ENCODE measurements at places on chromosomes 13 and 19.

GRCh38 chr13:28805193-28805819 is 14.8 kb upstream of the MTUS2 start:
- DNase-seq: no peak

DNA sequence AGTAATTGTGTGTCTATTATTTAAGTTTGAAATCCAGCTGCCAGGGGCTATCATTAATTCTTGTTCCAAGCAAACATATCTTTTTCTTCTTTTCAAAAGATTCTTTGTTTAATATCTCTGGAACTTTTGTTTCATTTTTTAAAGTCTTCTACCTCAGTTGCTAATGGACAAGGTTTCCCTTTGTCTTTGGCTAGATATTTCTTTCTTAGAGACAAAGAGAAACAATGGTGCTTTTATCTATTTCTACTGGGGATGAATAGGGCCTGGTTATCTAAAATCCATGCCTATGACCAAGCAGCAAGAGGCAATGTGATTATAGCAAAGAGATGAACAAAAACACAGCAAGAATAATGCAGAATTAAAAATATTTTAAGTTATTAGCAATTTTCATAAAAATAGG is 661.3 kb upstream of the KLF12 start:
- DNase-seq: no peak

DNA sequence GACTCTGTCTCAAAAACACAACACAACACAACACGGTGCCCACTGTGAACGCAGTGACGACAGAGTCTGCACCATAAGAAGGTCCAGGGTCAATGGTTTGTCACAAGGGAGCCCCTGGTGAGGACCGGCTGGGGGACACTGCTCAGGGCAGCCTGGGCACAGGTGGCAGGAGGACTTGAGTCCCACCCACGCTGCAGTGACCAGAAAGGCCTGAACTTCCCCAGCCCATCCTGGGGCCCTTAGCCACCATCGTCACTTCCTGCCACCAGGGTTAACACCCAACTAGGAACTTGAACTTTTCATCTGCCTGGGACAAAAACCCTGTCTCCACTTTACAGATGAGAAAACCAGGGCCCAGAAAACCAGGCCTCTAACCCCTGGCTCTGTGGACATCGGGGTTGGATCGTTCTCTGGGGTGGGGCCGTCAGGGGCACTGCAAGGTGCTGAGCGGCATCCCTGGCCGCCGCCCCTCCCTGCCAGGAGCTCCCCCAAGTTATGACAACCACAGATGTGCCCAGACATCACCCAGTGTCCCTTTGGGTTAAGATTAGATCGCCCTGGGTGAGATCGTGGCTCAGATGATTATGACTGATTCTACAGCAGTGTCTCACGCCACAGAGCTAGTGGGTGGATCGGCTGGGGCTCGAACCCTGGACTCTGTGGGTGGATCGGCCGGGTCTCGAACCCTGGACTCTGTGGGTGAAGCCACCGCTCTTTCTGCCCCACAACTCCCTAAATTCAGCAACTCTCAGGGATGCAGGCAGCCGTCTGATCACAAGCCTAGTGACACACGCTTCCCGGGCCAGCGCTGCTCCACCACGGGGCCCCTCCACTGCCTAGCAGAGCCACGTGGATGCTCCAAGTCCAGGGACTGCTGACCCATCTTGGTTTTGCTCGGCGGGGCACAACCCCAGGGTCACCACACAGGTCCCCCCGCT is 14.0 kb downstream of the MOB3A start:
- no peak for DNase-seq

DNA sequence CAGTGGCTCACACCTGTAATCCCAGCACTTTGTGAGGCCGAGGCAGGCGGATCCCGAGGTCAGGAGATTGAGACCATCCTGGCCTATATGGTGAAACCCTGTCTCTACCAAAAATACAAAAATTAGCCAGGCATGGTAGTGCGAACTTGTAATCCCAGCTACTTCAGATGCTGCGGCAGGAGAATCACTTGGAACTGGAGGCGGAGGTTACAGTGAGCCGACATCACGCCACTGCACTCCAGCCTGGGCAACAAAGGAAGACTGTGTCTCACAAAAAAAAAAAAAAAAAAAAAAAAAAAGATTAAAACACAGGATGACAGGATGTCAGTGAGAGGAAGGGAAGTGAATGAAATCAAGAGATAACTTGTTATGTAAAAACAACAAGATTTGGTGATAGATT is 1158.5 kb downstream of the PCDH9 start:
- no peak for DNase-seq

DNA sequence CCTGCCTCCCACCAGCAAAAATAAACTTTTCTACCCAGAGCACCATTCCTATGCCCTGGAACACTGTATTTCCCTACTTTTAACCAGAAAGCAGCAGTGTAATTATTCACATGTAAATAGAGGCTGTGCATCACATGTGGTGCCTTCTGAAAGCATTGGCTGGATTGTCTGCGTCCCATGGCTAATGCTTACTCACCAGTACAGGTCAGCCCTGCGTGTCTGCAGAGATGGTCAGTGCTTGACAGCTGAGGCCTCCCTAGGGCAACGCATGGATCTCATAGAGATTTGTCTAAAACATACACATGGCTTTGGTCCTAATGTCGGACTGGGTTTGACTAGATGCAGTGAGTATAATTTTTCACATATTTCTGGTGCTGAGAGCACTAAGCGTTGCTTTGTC is 64.2 kb downstream of the DPY19L3 start:
- no peak for DNase-seq

- peak; percentile 4 for DNase-seq
Observed at GRCh38 chr19:58328999-58329398, 2.2 kb downstream of the ZSCAN22 start.

- no peak for DNase-seq
Observed at GRCh38 chr13:58437427-58437826, 805.9 kb downstream of the PCDH17 start.

GRCh38 chr19:55370305-55370988 is at the start of gene IL11:
Gene IL11, minus strand, starts transcription at chr19:55370463. Its CDS starts 153 bp downstream, at chr19:55370310.
- no peak for DNase-seq

DNA sequence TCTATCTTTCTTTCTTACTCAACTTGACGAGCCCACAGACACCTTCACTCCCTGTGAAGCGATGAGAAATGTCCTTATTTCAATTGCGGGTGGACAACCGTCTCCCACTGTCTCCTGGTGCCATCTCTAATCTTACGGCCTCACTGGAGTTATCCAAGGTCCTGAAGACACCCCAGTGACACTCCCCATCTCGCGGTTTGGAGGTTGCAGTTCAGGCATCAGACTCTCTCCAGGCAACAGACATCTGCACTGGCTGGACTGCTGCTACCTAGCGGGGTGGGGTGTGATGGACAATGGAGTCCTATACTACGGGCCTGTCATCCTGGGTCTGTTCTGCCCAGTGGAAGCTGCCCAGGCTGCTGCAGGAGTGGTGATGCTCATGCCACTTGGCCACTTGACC is 18.3 kb upstream of the IRS2 start:
- DNase-seq: no peak

- DNase-seq: no peak
Observed at GRCh38 chr13:77514336-77514726, 21.2 kb upstream of the SCEL start.

DNA sequence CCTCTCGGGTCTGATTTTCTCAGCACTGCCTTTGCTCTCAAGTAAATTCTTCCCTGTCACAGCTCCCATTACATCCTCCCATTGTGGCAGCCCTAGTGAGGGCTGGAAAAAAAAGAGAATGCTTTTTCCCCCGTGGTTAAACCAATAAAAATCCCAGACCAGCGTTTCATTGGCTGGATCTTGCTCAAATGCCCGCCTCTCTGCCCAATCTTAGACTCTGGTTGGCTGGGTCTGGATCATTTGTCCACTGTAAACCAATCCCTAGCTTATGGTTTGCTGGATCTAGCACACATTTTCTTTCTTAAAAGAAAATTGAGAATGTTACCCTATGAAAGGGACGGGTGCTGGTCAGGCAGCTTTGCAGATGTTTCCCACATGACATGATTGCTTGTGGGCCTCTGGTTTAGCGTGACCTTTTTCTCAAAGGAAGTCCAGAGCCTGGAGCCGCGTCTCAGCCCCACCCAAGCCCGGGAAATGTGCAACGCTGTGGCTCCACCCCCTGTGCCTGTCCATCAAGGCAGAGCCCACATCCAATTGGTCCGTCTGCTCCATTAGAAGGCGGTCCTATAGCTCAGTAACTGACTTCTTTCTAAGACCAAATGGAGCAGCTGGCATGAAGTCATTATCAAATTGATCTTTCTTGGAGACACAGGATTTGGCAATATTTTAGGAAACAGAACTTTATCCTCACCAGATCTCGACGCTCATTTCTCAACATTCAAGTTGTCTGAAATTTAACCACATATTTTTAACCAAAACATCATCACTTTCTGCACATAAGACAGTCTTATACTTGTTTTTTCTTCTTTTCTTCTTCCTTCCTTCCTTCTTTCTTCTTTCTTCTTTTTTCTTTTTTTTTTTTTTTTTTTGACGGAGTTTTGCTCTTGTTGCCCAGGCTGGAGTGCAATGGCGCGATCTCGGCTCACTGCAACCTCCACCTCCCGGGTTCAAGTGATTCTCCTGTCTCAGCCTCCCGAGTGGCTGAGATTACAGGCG is 2.6 kb upstream of the MCEMP1 start:
- peak; percentile 15 for DNase-seq

DNA sequence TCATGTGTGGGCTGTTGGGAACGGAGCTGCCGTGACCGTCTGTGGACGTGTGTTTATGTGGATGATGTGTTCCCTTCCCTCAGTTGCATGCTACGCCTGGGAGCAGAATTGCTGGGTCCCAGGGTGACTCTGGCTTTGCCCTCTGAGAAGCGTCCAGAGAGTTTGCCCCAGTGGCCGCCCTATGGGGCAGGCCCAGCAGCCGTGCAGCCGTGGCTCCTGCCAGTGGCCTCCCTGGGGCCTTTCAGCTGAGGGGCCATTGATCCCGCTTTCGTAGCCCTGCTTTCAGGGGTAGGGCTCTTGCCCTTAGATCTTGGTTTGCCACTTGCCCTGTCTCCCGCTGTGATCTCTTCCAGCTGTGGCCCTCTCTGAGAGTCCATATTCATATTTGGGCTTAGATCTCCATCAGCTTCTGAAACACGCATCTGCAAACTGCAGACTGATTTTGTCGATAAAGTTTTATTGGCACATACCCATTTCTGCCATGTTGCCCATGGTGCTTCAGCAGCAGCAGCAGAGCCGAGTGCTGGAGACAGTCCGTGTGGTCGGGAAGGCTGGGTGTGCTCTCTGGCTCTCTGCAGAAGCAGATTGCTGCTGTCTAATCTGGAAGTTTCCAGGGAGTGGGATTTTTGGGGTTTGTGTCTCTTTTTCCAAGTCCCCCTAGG is 17.6 kb downstream of the GNA11 start:
- DNase-seq: no peak

DNA sequence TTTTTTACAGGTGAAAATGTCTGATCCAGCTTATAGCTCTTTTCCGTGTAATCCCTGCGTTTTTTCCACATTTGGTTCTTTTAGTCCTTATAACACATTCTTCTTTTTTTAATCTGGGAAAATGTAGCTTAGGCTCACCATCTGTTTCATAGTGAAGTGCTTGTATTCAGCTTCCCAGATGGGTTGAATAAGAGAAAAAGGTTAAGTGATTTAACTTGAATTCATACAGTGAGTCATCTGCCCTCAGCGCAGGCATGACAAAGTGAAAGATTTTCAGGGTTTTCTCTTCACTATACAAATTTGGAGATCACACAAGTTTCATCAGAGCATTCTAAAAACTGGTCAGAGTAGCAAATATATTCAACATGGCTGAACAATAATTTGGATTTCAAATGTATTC is 224.8 kb downstream of the SPRY2 start:
- no peak for DNase-seq

GRCh38 chr19:4345342-4346019 is 2.1 kb downstream of the MPND start:
- no peak for DNase-seq

- DNase-seq: no peak
Observed at GRCh38 chr13:110265682-110266430, 41.1 kb downstream of the COL4A1 start.

DNA sequence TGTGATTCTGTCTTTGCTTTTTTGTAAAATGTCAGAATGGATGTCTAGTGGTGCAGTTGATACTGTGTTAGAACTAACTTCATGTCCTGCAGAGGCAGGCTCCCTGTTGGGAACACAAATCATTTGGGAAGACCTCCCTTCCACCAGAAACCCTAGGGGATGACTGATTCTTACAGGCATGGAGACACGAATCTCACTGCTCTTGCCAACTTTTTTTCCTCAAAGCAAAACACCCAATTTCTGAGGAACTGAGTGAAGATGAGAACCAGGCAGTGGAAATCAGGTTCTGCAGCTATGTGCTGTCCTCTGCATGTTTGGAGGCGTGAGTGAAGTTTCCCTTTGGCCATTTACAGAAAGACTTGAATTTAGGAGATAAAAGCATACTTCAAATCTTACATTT is 87.5 kb upstream of the CSNK1A1L start:
- DNase-seq: no peak

DNA sequence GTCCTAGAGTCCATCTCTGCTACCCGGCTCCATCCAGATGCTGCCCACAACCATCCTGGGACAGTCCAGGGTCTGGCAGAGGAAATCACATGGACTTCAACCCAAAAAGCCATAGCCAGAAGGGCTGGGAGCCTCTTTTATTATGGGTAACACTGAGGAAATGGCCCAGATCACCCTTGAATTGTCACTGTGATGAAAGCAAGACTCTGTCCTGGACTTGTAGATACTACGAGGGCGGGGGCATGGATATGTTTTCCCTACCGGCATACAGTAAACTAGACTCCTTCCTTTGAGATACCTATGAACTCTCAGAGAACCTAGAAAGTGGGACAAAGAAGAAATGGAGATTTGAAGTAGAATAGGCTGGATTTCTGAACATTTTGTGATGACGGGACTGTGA is 110.3 kb downstream of the LACC1 start:
- DNase-seq: no peak

GRCh38 chr19:34475026-34475974 is 6.3 kb upstream of the WTIP start:
- DNase-seq: no peak

DNA sequence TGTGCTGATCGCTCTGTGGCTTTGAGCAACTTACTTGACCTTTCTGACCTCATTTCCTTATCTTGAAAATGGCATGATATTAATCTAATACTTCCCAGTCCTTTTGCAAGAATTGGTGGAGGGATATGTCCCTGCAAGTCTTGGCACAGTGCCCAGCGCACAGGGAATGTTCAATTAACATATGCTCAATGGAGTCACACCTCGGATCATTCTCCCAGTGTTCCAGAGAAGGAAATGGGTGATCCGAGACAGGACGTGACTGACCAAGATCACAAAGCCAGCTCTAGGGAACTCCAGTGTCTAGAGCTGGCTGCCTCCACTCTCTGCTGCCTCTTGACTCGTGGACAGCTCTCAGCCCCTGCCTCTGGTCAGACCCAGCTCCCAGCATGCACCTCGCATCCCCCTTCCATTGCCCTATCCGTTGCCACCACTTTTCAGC is 3.6 kb downstream of the CDC42EP5 start:
- DNase-seq: no peak

Measured in NCI-H510A treated with DMSO at 0.1 percent for 48 hours (cell line).